ENCODE measurements at places on chromosomes 6 and 20.

DNA sequence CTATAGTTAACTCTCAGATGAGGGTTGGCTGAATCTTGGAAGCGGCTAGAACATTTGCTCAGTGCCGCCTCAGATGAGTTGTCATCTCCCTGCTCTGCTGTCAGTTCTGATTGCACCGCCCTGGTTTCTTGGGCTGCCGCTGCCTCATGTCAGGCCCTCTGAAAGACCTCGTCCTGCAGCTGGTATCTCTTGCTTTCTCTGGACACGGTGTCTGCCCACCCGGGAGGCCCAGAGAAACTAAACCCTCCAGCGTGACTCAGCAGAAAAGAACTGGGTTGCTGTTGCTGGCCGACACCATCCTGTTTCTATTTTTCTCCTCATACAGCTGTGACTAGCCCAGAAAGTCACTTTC lies 355.4 kb downstream of the CD83 start:
- DNase-seq: no peak

DNA sequence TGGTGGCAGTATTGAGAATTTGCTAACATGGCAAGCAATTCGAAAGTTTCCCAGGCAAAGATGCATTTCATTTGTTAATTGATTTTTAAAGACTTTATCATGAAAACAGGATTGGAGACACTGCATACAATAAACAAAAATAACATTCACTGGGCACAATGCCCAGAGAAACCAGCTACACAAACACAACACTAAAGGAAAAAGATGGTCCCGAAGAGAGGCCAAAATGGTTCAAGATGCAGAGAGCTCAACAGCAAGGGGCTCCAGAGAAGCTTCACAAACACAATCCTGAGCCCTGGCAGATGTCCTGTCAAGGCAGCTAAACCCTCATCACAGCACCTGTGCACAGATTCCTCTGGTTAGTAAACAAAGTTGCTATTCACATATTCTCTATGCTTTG lies 79.3 kb downstream of the INSM1 start:
- no peak for DNase-seq

- DNase-seq: no peak
Observed at GRCh38 chr6:41674231-41675000, 36.1 kb downstream of the MDFI start.

DNA sequence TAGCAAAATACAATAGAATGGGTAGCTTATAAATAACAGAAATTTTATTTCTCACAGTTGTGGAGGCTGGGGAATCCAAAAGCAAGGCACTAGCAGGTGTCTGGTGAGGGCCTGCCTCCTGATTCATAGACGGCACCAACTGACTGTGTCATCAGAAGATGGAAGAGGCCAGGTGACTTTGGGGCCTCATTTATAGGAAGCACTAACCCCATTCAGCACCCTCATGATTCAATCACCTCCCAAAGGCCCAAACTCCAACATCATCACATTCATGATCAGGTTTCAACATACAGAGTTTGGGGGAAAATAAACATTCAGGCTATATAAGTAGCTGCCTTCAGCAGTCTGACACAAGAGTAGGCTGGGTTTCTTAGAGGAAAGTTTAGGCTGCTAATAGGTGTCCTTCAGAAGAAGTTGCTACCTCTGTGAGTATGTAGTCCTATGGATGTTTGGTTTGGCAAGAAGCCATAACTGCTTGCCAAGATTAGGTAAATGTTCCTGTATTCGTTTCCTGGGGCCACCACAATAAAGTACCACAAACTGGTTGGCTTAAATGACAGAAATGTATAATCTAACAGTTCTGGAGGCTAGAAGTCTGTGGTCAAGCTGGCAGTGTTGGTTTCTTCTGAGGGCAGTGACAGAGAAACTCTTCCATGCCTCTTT lies 48.8 kb downstream of the NT5E start:
- DNase-seq: no peak

DNA sequence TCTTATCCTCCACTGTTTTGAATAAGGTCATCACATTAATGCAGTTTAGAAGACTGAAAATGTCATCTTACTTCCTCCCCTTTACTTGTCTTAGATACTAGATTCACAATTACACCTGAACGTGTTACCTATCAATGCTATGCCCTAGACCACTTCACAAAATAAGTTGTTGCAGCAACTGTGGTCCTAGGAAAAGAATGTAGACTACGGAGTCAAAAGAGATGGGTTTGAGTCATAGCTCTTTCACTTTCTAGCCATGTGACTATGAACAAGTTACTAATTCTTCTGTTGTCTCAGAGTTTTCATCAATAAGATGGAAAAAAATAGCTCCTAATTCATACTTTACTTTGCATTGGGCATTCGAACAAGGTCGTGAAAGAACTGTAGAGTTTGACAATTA lies 164.3 kb upstream of the PREP start:
- no peak for DNase-seq

GRCh38 chr20:40265825-40266533 lies 423.1 kb downstream of the MAFB start:
- DNase-seq: no peak

DNA sequence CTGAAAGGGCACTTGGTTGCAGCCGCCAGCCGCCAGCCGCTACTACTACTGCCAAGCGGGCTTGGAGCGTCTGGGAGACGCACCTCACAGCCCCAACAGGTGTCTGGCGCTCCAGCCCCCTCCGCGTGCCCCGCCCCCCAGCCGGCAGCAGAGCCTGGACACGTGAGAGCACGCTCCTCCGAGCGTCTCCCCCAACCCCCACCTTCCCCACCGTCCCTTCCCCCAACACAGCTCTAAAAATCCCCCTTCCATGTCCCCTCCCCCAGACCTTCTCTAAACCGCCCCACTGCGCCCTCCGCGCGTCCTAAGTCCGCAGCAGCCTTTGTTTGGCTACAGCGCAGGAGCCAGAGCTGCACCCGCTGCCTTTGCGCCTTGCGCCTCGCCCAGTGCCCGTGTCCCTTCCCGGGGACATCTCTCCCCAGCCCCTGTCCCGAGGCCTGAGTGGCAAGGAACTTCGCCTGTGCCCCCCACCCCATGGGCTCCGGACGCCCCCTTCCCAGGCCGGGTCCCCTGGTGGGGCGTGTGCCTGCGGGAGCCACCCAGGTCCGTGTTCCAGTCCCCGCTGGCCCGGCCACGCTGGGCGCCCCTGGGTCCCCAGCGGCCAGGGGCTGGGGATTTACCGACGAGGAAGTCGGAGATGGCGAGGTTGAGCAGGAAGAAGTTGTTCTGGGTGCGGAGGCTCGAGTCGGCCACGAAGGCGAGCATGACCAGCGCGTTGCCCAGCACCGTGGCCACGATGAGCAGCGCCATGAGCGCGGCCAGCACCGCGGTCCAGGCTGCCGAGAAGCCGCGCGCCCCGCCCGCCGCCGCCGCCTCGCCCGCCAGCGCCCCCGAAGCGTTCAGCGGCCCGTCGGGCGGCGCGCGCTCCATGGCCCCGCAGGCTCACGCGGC lies 732 bp downstream of the HRH3 start:
- no peak for DNase-seq
